Activated CD4-positive, CD25-positive, alpha-beta regulatory T cell (primary cell): ENCODE measurements at places on chromosomes 16 and 17.
A peak's percentile ranks its signal among the peaks of the same experiment; 100 is the strongest.

GRCh38 chr16:42691-43090 lies 10.7 kb downstream of the POLR3K start:
- DNase-seq = no peak

GRCh38 chr16:70391881-70392481 lies 45.3 kb downstream of the DDX19A start:
- no peak for DNase-seq

- DNase-seq = no peak
Measured at GRCh38 chr16:4378161-4378666, 6.6 kb downstream of the VASN start.

- DNase-seq = no peak
Measured at GRCh38 chr17:17379197-17379991, 76.2 kb downstream of the NT5M start.

DNA sequence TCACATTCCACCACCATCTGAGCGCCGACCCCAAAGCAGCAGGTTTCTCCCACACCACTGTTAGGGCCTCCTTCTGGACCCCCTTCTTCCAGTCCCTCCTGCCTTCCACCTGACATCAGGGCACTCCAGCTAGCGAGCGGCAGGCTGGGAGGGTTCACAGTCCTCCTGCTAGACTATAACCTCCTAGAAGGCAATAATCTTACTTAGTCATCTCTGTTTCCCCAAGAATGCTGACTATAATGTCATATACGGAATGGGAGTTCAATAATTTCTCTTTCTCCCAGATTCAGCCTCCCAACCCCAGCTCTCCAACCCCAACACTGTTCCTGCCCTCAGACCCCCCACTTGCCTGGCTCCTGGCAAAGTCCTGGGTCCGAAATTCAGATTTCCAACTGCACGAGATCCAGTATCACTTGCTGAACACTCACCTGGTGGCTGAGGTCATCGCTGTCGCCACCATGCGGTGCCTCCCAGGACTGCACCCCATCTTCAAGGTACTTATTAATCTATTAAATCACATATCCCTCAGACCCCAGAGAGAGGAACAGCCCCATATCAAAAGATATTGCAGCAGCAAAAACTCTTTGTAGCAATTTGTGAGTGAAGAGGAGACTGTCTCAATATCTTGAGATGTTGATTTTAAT lies 5.6 kb downstream of the ALOX12 start:
- DNase-seq = no peak

- DNase-seq = peak; percentile 86
Measured at GRCh38 chr17:56913867-56914580, at the start of gene TRIM25. TSS of gene TRIM25 (minus strand) at chr17:56914049. CDS start at chr17:56913988, 61 bp downstream.

DNA sequence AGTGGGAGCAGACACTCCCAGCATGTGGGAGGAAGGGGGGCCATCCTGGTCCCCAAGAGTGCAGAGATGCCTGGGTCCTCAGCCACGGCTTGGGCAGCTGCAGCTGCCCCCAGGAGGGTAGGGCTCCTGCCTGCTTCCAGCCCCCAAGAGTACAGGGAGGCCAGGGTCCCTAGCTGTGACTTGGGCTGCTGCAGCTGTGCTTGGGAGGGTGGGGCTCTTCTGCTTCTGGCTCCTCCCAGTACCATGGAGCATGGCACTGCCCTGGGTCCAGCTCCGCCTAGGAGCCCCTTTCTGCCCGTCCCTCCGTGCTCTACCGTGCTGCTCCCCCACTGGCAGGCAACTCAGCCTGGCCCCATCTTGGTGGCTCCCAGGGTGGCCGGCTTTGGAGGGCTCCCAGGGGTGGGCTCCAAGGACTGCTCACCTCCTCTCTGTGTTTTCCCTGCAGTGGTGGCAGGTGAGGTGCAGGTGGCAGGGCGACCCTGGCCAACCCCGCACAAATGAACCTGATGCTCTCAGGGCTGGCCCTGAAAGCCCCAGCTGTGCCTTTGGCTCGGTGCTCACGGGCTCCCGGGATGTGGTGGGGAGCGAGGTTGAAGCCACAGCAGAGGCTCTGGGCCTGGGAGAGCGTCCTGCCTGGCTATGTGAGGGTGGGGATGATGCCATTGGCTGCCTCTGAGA lies 18.5 kb upstream of the USP22 start:
- no peak for DNase-seq
